ENCODE measurements at places on chromosomes 5 and 9.

- no peak overlapping the region for H3K27ac ChIP-seq
- no peaks in the 10 kb centered on the region for H3K4me1 ChIP-seq
- H3K27me3 ChIP-seq = no peaks in the 10 kb centered on the region
- no peak for DNase-seq
- H3K4me3 ChIP-seq = no peak overlapping the region
These were observed 160.5 kb downstream of the DOCK2 start for GRCh38 chr5:169797577-169797976.

DNA sequence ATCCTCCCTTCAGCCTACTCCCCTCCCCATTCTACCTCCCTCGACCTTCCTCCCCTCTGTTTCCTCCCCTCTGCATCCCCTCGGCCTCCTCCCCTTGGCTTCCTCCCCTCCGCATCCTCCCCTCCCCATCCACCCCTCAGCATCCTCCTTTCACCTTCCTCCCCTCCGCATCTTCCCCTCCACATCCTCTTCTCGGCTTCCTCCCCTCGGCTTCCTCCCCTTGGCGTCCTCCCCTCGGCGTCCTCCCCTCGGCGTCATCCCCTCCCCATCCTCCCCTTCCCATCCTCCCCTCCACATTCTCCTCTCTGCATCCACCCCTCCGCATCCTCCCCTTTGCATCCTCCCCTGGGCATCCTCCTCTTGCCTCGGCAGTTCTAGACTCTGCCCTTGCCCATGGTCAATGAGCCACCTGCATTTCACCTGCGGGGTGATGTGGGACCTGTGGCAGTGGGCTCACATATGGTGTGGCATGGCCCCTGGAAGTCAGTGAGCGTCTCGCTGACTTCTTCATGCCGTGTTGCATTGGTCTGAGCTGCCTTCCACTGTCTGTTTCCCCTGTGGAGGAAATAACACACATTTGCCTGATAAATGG, 113.0 kb downstream of the WNK2 start:
- no peak overlapping the region for H3K27ac ChIP-seq
- H3K36me3 ChIP-seq = no peaks in the 10 kb centered on the region

- peaks cover 29% of the 10 kb centered on the region for H3K4me1 ChIP-seq
- no peaks in the 10 kb centered on the region for H3K27me3 ChIP-seq
- H3K4me3 ChIP-seq = peak overlapping the region; percentile 96
- H3K27ac ChIP-seq = peak overlapping the region; percentile 92
These were observed 649 bp downstream of the STK10 start for GRCh38 chr5:172187118-172188032.

GRCh38 chr9:13716601-13717321, 437.3 kb upstream of the MPDZ start:
- no peak overlapping the region for H3K4me3 ChIP-seq
- no peaks in the 10 kb centered on the region for H3K36me3 ChIP-seq
- H3K4me1 ChIP-seq = peaks cover 15% of the 10 kb centered on the region
- no peak for DNase-seq
- peak overlapping the region; percentile 4 for H3K27ac ChIP-seq

DNA sequence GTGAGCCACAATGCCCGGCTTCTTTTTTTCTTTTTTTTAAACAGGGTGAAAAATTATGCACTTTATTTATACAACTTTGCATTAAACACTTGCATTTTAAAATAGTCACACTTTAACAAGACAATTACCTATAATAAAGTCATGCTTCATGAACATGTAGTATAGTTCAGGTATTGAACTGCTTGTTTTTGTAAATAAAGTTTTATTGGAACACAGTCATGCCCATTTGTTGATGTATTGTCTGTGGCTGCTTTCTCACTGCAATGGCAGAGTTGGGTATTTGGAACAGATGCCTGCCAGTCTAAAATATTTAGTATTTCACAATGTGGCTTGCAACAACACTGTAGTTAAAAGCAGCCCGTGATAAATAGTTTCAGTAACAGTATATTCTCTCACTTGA, 32.8 kb upstream of the CCL21 start:
- H3K27me3 ChIP-seq = no peaks in the 10 kb centered on the region
- H3K27ac ChIP-seq = no peak overlapping the region
- DNase-seq = no peak
- no peak overlapping the region for H3K4me3 ChIP-seq
- H3K36me3 ChIP-seq = no peaks in the 10 kb centered on the region
- H3K4me1 ChIP-seq = no peaks in the 10 kb centered on the region

GRCh38 chr5:113846941-113847340, 333.4 kb downstream of the YTHDC2 start:
- no peaks in the 10 kb centered on the region for H3K4me1 ChIP-seq
- no peak overlapping the region for H3K4me3 ChIP-seq
- H3K27me3 ChIP-seq = no peaks in the 10 kb centered on the region
- H3K27ac ChIP-seq = no peak overlapping the region
- no peaks in the 10 kb centered on the region for H3K36me3 ChIP-seq
- DNase-seq = no peak

DNA sequence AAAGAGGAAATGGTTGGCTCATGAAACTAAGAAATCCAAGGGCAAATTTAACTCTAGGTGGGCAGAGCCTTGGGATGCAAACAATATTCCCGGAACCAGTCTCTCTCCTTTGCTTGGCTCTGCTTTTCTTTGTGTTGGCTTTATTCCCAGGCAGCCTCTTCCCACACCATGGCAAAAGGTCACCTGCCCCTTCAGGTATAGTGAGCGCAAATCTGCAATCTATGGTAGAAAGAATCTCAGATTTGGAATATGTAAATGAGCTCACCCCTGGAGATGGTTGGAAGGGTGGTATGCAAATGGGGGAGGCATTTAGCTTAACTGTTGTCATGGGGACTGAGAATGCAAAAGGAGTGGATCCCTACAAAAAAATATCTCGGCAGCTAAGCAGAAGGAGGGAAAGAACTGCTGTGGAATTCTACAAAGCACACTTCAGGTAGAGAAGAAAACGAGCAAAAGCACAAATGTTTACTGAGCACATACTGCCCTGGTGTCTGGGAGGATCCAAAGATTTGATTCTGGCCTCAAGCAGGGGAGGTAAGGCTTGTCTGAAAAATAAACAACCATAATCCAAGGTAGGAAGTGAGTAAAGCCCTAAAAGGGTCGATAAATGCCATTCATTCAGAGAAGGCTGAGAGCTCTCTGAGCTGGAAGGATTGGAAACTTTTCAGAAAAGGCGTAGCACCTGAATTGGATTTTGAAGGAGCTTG, 139.7 kb downstream of the TLE1 start:
- DNase-seq = no peak
- no peaks in the 10 kb centered on the region for H3K36me3 ChIP-seq
- no peak overlapping the region for H3K4me3 ChIP-seq
- no peaks in the 10 kb centered on the region for H3K27me3 ChIP-seq

DNA sequence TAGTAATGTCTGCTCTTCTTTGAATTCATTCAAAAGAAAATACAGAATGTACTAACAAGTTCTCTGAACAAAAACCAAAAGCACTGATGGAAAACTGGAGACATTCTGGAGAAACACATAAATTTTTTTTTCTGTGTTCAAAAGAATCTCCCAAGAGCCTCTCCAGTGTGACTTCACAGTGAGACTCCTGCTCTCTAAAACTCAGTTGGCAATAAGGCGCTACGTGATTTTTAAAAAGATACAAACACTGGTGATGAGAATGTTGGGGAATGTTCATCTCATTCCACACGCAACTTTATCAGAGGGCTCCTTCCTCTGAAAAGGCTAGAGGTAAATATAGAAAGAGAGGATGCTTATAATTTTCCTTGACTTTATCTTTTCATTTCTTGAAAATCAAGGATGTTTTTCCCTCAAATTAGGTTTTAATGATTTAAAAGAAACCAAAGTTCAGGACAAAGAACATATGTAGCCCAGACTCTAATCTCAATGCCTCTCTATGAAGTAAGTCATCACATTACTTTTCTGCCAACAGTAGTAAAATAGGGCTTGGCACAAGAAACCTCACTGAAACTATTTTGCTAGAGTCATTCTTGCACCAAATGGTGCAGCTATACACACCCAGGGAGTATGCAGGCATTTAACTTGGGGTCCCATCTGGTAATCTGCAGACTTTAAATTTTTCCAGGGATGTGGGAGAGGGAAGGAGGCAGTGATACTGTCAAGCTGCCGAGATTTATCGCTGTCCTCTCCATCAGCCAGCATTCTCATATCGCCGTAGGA, 12.9 kb upstream of the AOPEP start:
- no peak overlapping the region for H3K4me3 ChIP-seq
- no peaks in the 10 kb centered on the region for H3K36me3 ChIP-seq
- no peak for DNase-seq

DNA sequence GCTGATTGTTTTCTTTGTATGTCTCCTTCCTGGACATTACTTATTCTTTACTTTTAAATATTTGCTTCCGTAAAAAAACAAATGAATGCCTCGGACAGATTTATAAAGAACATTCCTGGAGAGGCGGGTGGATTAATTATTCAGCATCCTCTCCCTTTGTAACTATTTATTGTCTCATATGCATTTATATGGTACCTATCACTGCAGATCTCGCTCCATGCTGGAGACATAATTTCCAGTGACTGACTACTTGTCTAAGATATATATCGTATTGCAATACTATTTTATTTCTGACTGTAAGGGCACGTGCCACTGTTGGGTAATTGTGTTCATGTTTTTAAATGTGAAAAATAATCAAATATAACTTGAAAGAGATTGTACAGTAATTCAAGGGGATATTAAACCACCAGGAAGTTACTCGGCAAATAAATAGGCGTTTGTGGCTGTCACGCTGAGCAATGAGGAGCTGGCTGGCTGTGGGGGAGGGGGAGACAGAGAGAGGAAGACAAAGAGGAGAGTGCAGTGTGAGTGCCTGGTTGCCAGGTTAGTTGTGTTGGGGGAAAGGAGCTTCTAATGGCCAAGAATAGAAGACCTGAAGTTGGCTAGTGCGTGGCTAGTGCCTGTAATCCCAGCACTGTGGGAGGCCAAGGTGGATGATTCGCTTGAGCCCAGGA, 131.8 kb upstream of the GABRP start:
- no peak overlapping the region for H3K27ac ChIP-seq
- H3K4me3 ChIP-seq = no peak overlapping the region
- DNase-seq = no peak
- H3K27me3 ChIP-seq = no peaks in the 10 kb centered on the region
- H3K4me1 ChIP-seq = no peaks in the 10 kb centered on the region
- no peaks in the 10 kb centered on the region for H3K36me3 ChIP-seq

GRCh38 chr9:75531588-75531987, 358.9 kb upstream of the PCSK5 start:
- no peak overlapping the region for H3K27ac ChIP-seq
- DNase-seq = no peak
- no peaks in the 10 kb centered on the region for H3K27me3 ChIP-seq
- no peak overlapping the region for H3K4me3 ChIP-seq

DNA sequence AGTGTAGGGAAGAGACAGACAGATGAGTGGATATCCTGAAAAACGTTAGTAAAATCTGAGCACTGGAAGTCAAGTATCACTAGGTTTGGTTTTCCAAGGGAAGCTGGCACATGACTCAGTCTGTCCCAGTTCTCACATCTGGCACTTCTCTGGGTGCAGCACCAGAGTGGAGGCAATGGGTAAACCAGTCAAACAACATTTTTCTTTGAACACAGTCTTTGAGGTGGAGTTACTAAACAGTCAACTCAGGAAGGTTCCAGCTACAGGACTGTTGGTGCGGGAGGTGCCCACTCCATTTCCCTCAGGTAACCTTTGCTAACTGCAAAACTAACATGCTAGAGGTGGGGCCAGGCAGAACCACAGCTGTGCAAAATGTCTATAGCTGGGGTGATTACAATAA, 301.4 kb upstream of the RFX3 start:
- H3K4me1 ChIP-seq = no peaks in the 10 kb centered on the region
- H3K27ac ChIP-seq = no peak overlapping the region
- H3K27me3 ChIP-seq = no peaks in the 10 kb centered on the region
- no peak overlapping the region for H3K4me3 ChIP-seq

DNA sequence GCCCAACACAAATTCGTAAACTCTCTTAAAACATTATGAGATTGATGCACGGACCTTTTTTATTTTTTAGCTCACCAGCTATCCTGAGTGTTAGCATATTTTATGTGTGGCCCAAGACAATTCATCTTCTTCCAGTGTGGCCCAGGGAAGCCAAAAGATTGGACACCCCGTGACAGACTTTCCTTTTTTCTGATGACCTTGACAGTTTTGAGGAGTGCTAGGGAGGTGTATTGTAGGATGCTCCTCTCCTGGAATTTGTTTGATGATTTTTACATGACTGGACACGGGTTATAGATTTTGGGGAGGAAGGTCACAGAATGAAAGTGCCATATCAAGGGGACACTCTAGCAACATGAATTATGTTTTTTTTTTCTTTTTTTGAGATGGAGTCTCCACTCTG, 69.3 kb upstream of the FANCC start:
- H3K4me3 ChIP-seq = no peak overlapping the region
- H3K4me1 ChIP-seq = no peaks in the 10 kb centered on the region
- no peaks in the 10 kb centered on the region for H3K27me3 ChIP-seq
- H3K27ac ChIP-seq = no peak overlapping the region
- no peaks in the 10 kb centered on the region for H3K36me3 ChIP-seq
- no peak for DNase-seq

GRCh38 chr9:34430843-34431437, 27.4 kb downstream of the FAM219A start:
- H3K36me3 ChIP-seq = peaks cover 15% of the 10 kb centered on the region
- H3K27me3 ChIP-seq = no peaks in the 10 kb centered on the region
- peaks cover 20% of the 10 kb centered on the region for H3K4me1 ChIP-seq
- H3K4me3 ChIP-seq = no peak overlapping the region

Data from heart left ventricle (tissue), 16 donors.